ENCODE measurements at places on chromosomes 16 and 17.

DNA sequence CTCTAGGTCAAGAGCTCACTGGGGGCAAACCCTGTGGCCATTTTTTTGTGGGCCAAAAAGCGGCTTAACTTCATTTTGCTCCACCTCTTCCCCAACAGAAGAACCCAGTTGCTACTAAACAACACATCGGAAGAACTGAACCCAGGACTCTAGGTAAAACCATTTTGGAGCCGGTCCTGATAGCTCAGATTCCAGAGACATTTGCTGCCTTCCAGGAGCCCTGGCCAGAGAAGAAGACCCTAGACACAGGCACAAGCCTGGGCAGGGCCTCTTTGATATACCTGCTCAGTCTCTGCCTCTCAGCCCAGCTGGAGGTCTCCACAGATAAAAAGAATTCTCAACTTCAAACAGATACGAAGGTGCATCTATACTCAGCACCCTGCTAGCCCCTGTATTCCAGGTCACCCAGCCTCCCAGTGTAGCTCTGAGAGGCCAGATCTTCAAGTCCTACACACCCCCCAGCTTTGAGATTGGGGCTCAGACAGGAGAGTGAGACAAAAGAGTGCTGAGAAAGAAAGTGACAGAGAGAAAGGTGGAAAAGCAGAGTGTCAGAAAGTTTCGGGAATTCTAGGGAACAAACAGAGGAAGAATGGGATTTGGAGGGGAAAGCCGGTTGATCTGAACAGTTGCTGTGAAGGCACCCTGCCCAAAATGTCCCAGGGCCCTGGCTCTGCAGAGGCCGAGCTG, 6.6 kb upstream of the HOXB9 start:
- no peak for DNase-seq

- DNase-seq: no peak
Measured at GRCh38 chr16:87635541-87636049, 33.3 kb downstream of the JPH3 start.

DNA sequence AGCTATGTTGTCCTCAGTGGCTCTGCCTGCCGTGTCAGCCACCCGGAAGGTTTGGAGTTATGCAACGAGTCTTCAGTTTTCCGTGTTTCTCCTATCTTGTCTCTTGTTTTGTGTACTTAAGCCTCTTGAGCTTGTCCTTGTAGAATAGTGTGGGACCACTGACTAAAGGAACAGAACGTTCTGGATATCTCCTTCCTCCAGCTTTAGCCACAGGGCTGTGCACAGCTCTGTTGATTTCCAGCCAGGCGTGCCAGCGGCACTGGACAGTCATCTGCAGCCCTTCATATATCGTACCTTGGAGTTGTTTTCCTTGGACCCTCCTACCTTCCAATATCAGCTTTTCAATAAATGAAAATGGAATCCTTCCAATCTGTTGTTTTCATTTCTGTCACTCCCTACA, 39.8 kb downstream of the TMEM11 start:
- DNase-seq: no peak

GRCh38 chr17:18361837-18362697, 1.3 kb downstream of the SHMT1 start:
- DNase-seq: no peak

DNA sequence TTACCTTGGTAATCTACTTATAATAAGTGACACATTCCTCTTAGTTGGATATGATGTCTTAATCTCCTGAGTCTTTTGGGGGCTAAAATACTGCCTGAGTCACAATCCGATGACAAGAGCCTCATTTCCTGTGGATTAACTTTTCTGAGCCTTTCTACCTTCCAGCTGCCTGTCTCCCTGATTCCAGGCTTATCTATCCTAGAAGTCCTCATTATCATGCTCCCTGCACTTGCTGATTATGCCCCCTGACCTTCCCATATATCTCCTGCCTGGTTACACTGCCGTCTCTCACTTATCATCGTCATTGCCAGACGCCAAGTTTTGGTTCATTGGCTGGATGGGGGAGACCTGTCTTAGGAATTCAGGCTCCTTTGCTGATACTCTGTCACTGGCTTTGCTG, 727.4 kb upstream of the CA10 start:
- DNase-seq: no peak

DNA sequence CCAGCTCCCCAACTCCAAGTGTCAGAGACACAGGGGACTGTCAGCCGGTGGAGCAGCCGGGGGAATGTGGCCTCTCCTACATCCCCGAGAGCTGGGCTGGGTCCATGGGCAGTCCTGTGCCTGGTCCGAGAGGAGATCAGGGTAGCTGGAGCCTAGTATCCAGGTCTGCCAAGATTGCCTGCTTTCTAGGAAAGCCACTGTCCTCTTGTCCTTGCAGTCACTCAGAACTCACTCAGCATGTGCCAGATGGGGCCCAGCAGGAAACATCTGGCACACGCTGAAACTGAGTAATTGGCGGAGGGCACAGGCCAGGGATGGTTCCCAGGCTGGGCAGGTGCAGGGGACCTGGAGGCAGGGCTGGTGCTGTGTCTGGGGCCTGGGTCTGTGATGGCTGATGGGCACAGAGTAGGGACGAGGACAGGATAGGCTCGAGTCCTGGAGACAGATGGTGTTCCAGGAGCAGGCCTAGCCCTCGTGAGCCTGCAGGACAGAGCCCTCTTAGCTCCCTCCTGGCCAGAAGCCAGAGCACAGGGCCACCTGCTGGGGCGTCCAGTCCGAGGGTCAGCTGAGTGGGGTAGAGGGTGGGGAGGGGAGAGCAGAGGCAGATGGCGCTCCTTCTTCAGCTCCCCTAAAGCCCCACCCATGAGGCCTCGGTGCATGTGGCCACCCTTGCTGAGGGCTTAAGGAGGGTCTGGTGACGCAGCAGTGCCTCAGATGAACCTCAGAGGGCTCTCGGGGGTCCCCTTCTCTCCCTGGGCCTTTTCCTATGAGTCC, 31.1 kb downstream of the ADCY7 start:
- no peak for DNase-seq

GRCh38 chr16:68335175-68335574, 24.4 kb downstream of the PRMT7 start:
- DNase-seq: no peak

- DNase-seq: no peak
Measured at GRCh38 chr17:77493238-77493820, 352.6 kb downstream of the SEC14L1 start.
